H1 (cell line): ENCODE measurements at places on chromosomes 6 and 20. TPM values are rescaled to one million over a fixed set of nuclear protein-coding genes. Genes with fewer than 3 reads are reported as not detected.

The HLA-DRB5 gene
- 1.0 and 1.4 TPM in 2 replicates for total RNA-seq

The COX4I2 gene
- not detected in 2 replicates for total RNA-seq

- no peaks in the 10 kb centered on the region for H3K4me1 ChIP-seq
- no peak overlapping the region for H3K4me3 ChIP-seq
- no peaks in the 10 kb centered on the region for H3K27me3 ChIP-seq
Observed at GRCh38 chr6:12279322-12280091, 10.7 kb upstream of the EDN1 start.

DNA sequence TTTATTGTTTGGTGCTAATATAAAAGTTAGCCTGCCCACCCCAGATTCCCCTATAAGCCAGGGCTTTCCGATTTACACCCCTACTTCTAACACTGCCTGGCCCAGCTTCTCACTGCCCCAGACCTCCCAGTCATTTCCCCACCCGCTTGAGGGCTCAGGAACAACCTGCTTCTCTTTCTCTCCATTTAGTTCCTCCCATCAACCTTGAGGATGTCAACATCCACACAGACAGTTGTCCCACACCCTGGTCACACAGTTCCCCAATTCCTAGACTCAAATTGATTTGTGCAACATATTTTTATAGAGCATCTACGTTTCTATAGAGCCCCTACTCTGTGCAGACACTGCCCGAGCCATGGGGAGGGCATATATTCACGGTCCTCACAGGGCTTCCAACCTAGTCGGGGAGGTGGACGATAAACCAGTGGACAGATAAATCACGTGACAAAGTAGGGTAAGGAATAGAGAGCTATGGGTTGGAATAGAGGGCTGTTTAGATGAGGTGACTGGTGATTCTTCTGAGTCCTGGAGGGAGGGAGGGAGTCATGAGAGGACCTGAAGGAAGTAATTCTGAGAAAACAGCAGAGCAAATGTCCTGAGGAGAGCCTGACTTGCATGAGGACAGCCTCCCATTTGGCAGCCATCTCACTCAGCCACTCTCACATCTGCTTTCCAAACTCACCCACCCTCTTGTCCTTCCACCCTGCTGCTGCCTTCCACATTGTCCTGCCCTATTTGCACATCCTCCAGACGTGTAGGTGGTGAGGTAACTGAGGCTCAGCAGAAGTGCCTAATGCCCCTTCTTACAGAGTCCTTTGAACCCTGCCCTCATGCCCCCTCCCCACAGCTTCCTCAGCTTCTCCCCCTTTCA lies 6.3 kb downstream of the GABRR2 start:
- no peaks in the 10 kb centered on the region for H3K27me3 ChIP-seq
- no peak overlapping the region for H3K27ac ChIP-seq
- H3K4me3 ChIP-seq, result no peak overlapping the region
- H3K36me3 ChIP-seq, result no peaks in the 10 kb centered on the region
- no peak for DNase-seq

DNA sequence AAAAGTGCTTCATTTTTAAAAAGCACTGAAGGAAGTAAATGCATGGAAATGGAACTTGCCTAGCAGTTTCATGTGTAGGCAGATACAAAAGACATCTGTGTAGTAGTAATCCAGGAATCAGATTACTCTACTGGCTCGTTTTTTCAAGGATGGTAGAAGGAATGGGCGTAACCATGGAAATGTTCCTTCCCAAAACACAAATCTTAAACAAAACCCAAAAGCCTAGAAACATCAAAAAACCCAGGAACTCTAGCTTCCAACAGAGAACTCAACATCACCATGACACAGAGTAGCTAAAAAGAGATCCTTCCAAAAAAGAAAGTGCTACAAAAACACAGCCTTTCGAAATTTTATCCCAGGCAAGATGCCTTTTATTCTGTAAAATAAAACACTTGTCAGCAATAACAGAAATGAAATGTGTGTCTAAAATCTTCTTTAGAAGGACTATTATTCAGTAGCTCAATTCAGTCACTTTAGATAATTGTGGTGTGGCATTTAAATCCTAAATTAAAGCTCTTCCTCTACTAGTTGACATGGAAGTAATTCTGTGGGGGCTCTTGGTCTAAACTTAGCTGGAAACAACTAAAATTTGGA lies 81.7 kb downstream of the FAM217A start:
- H3K27me3 ChIP-seq, result no peaks in the 10 kb centered on the region
- DNase-seq, result no peak
- H3K27ac ChIP-seq, result no peak overlapping the region
- no peaks in the 10 kb centered on the region for H3K4me1 ChIP-seq
- no peak overlapping the region for H3K4me3 ChIP-seq
- no peaks in the 10 kb centered on the region for H3K36me3 ChIP-seq

DNA sequence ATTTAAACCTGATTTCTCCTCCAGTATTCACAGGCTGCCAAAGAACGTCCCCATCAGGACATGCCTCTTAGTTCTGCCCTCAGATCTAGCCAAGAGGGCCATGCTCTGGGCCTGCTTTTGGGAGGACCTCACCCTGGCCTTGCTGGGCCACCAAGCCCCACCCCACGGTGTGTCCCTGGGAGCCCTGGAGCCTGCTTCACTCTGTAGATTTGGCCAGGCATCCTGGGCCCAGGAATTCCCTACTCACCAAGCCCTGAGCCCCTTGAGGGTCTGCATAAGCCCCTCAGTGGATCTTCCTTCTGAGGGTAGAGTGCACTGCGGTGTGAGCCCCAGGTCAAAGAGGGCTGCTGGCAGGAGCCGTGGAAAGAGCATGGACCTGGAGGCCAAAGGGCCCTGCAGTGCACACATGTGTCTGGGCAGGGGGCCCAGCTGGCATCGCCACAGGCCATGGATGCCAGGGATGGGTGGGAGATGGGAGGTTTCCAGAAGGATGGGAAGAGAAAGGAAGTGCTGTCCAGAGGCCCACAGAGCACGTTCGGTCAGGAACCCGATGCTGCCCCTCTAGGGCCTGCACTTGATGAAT lies 98.0 kb downstream of the DACT2 start:
- H3K36me3 ChIP-seq, result no peaks in the 10 kb centered on the region
- no peak overlapping the region for H3K4me3 ChIP-seq
- no peak overlapping the region for H3K27ac ChIP-seq
- DNase-seq, result no peak
- H3K27me3 ChIP-seq, result no peaks in the 10 kb centered on the region

DNA sequence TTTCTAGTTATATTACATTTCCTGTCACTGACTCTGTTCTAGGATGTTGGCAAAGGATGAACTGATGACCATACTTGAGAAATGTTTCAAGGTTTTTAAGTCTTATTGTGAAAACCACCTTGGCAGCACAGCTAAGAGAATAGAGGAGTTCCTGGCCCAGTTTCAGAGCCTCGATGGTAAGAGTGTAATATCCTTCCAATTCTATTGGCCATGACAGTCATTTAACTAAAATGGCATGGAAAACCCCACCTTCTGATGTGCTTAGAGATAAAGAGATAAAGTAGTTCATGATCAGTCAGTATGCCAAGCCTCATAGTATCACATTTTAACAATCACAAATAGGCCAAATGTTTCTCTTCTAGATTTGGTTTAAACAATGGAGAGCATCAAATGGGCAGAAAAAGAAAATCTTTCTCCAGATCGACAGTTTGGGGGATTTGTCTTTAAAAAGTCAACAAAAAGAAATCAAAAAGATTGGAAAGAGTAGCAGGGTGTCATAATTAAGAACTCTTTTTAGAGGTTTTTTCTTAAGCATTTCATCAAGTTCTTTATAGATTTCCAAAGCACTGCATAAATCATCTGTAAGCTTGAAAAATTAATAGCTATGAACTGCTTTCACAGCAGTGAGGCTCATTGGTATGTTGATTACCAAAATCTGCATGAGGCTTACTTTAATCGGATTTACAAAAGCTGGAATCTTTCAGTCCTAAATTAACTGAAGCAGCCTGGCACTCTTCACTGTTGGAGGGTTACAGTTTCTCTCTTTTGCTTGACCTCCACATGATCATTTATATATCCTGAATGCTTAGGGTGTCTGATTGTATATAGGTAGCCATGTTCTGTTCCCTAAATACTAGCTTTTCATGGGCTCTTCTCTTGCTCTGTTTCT lies 48.7 kb downstream of the AKIRIN2 start:
- no peak for DNase-seq
- no peak overlapping the region for H3K27ac ChIP-seq
- peaks cover 24% of the 10 kb centered on the region for H3K36me3 ChIP-seq
